ENCODE measurements at places on chromosomes 7 and 10.

- DNase-seq, result no peak
Observed at GRCh38 chr10:100713049-100713858, 32.1 kb upstream of the PAX2 start.

DNA sequence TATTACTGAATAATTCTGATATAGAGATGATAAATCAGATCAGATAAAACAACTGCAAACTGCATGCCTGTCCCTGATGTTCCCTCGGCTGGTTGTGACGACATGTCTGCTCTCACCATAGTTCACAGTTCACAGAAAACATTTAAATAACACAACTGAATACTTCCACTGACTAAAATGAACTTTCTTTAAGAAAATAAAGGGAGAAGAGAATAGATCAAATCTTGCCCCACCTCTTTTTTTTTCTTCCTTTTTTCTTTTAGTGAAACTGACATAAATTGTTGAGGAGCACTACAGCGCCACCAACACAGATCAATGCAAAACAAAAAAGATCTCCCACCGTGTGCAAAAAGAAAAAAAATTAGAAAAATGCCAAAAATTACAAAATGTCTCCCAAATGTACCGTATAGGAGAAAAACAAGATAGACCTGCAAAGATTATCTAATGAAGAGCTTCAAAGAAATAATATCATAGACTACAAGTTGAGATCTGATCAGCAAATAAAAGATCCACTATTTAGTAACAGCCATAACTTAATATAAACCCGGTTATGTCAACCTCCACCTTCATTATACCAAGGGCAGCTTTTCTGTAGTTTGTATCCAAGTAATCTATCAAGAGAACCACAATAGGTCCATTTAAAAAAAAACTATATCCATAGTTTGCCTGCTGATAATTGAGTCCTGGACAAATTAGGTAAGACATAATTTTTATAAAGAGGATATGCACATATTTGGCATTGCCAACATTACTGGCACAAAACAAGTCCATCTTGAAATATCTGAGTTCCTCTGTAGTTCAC is 30.7 kb upstream of the EPC1 start:
- DNase-seq, result no peak

DNA sequence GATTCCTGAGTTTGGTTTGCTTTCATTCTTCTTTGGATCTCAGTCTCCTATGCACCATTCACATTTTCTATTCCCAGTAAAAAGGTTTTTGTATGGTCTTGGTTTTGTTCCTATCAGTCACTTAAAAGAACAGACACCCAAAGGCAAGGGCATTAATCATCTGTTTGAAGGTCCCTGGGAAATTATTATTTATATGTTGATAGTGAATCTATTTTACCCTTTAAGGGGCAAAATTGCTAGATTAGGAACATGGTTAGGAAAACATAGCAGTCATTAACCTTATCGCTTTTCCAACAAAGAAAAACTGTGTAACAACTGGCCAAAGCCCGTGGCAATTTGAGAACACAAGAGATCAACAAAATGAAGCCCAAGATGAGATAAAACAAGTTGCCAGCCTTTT is 1146.6 kb upstream of the C7orf33 start:
- no peak for DNase-seq

GRCh38 chr7:104951546-104951945 is 62.5 kb upstream of the KMT2E start:
- no peak for DNase-seq

DNA sequence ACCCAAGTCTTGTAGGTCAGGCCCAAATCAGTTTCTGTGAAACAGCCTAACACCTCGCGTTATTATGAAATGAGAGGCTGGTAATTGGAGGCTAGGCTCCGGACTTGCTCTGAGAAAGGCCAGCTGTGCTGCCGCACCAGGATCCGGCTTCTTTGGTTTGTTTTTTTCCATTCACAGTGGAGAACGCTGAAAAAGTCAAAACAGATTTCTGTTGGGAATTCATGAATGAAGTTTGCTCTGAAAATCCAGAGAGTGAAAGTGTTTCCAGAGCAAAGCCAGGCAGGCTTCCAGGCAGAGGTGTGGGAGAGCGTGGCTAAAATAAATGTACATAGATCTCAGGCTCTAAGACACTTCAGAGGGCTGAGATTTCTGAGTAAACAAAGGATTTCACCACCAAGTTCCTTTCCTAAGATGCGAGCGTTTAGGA is 240.1 kb downstream of the TRIL start:
- no peak for DNase-seq

Data from NCI-H1092 (cell line).